ENCODE measurements at places on chromosomes 11 and 22.

GRCh38 chr11:108865406-108865805 is 200.5 kb downstream of the DDX10 start:
- DNase-seq = no peak

GRCh38 chr11:70225681-70226177 is 22.6 kb downstream of the FADD start:
- no peak for DNase-seq

- peak; percentile 91 for DNase-seq
These were observed 1.7 kb upstream of the DDX6 start for GRCh38 chr11:118792570-118793124.

DNA sequence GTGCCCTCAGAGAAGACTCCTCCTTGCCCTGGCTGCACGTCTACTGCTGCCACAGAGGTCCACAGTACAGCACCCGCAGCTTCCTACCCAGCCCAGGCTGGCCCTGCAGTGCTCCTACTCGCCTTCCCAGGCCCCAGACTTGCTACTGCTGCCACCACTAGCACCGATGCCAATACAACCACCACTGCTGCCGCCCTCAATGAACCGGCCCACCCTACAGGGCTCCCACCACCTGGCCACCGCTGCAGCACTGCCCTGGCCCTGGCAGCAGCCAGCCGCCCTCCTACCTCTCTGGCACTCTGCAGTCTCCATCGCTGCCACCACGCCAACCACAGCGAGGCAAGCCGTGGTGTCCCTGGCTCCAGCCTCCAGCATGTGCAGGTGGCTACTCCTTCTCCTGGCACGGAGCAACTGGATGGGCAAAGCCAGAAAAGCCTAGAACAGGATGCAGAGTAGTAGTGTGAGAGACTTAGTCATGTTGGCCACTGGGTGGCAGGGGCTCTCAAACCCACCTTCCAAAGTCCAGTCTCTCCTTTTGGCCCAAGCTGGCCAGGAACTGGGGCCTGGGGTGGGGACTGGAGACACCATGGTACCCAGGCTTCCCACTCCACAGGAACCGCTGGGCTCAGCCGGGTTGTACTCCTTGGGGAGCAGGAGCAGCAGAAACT is 39.4 kb downstream of the C22orf42 start:
- no peak for DNase-seq

DNA sequence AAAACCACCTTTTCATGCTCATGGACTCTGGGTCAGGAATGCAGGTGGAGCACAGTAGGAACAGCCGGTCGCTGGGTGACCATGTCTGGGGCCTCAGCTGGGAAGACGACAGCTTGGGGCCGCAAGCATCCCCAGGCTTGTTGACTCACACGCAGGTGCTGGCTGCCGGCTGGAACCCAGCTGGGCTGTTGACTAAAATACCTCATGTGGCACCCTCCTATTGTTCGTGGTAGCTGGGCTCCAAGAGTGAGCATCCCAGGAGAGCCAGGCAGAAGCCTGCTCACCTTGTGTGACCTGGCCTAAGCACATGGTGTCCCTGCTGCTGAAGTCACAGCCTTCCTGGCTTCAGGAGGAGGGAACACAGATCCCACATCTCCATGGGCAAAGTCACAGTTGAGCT is 9.4 kb downstream of the DPP3 start:
- DNase-seq = no peak

- no peak for DNase-seq
These were observed 71.6 kb downstream of the EXT2 start for GRCh38 chr11:44167046-44167445.

DNA sequence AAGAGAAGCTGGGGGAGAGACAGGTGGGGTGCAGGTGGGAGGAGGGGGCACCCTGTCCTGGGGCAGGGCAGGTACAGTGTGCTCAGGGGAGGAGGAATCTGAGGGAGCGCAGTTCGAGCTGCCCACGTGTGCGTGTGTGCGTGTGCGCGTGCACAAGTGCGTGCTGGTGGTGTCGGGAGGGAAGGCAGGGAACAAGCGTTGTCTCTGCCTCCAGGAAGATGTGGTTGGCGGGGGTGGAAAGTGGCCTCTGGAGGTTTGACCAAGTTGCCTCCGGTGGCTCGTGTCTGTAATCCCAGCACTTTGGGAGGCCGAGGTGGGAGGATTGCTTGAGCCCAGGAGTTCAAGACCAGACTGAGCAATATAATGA is 49.9 kb upstream of the THY1 start:
- DNase-seq = no peak

DNA sequence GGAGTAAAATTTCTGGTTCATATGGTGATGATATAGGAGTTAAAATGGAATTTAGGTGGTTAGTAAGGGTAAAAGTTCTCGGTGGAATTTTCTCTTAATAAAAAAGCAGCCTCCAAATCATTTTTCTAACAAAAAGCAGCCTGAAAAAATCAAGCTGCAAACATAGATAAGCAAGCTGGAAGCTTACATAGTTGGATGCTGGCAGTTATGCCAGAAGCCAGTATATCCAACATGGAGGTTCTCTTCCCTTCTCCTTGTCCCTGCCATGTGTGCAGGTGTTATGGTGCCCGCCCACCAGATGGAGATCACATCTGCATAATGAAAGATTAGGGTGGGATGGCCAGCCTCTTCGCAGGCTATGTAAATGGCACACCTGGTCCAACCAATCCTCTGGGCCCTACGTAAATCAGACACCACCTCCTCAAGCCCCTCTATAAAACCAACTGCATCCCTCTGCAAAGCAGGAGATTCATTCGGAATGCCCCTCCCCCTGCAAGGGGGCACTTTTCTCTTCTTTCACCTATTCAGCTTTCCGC is 22.4 kb downstream of the PIWIL3 start:
- DNase-seq = no peak

DNA sequence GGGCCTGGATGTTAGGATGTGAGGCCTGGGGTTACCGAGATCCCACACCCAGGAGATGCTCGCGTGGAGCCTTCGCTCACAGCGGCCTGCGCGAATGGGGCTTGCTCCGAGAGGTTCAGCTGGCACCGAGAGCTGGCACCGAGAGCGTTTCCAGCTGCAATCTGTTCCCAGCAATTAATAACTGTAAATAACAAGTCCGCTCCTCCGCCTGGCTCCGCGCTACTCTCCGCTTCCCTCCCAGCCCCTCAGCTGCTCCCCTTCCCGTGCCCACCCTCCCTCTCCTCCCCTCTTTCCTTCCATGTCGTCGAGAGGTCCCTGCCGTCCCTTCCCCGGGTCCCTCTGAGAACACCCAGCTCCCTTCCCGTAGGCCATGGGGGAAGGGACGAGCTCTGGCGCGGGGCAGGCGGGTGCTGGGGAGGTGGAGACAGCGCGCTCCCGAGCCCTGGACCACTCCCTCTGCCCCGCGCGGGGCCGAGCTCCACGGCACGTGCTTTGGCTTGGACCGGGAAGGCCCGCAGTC is 110.8 kb downstream of the WNT7B start:
- no peak for DNase-seq

GRCh38 chr11:87966694-87967093 is 208.5 kb downstream of the RAB38 start:
- DNase-seq = no peak

DNA sequence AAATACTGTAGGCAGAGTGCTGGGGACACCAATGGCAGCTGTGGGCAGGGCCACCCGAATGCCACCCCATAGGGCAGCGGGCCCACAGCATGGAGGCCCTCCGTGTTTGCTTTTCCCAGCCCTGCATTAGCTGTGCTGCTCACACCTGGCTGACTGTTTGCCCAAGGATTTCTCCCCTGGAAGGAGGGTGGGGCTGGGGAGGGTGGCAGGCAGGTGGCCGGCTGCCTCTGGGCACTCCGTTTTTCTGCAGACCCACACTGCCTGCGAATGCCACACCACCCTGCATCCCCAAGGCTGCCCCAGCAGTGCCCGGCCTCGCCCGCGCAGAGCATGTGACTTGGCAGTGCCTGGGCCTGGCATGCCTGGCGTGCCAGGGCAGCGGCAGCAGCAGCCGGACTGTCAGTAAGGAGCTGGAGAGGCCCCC is 19.6 kb downstream of the DAGLA start:
- DNase-seq = no peak

- DNase-seq = no peak
These were observed 3.6 kb upstream of the SLC5A4 start for GRCh38 chr22:32258791-32259190.

DNA sequence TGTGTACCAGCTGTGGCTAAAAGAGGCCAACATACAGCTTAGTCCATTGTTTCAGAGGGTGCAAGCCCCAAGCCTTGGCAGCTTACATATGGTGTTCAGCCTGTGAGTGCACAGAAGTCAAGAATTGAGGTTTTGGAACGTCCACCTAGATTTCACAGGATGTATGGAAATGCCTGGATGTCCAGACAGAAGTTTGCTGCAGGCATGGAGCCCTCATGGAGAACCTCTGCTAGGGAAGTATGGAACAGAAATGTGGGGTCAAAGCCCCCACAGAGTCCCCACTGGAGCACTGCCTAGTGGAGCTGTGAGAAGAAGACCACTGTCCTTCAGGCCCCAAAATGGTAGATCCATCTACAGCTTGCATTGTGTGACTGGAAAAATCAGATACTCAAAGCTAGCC is 42.2 kb upstream of the PTH start:
- no peak for DNase-seq

DNA sequence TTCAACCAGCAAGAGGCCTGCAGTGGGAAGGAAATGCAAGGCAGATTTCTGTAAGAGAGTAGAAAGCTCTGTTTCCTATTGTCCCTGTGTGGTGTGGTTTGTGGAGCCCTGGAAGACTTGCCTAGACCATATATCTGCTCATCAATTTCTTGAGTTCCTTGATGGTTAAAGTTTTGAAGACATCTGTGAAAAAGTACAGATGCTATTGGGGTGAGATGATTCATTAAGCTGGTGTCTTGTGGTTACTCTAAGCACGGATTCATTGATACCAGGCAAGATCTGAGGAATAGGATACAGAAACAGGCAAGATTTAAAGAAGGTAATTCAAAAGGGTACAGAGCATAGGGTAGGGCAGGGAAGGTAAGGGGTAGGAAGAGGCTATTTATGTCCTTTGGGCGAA is 275.8 kb upstream of the SESN3 start:
- no peak for DNase-seq

DNA sequence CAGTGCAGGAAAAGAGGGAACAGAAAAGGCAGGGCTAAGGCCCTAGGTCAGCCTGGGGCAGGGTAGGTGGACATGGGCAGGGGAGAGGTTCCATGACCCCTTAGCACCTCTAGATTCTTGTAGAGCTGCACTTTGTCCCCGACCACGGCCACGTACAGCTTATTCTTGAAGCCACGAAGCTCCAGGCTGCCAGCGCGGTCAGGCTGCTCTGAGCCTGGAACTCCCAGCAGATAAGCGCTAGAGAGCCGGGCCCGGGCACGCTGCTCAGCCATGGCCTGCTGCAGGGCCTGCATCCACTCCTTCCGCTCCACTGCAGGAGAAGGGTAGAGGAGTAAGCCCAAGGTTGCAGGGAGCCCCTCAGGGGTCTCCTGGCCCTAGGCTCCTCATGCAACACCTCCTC is 36.1 kb upstream of the PDE2A start:
- no peak for DNase-seq

GRCh38 chr22:43567691-43568324 is 156.0 kb downstream of the MPPED1 start:
- no peak for DNase-seq

DNA sequence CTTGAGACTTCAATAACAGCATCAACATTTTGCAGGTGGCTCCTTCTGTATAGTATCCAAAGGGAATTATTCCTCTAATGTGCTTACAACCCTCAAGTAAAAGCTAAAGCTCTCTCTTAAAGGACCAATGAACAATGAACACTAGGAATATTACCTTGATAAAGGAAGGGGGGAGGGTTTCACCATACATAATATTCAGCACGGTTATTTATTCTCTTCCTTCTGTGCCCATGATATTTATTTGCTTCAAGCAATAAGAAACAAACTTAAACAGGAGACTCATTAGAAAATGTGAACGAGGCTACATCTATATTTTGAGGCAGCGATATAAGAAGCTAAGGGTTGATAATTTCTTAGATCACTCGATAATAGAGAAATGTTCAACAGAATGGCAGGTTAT is 21.2 kb downstream of the BLID start:
- DNase-seq = no peak

DNA sequence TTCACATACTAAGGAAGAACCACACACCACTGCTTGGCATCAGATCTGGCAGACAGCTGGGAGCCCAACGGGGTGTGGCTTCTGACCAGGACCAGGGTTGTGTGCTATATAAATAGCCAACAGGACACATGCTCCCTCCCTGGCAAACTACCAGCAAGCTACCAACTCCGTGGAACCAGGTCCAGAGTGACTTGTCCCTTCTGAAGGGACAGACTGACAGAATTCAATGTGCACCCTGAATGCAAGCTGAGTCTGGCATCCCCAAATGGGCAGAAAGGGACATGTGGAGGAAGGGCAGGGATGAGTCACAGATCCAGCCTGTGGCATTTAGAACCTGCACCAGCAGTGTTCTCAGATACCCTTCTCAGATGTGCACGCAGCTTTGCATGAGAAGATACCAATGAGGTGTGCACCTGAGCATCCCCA is 92.9 kb downstream of the MICAL3 start:
- DNase-seq = peak; percentile 42

GRCh38 chr11:112024773-112025678 is at the start of gene DLAT:
Gene DLAT, plus strand, starts transcription at chr11:112025408. Its CDS starts 65 bp downstream, at chr11:112025473.
- peak; percentile 83 for DNase-seq

DNA sequence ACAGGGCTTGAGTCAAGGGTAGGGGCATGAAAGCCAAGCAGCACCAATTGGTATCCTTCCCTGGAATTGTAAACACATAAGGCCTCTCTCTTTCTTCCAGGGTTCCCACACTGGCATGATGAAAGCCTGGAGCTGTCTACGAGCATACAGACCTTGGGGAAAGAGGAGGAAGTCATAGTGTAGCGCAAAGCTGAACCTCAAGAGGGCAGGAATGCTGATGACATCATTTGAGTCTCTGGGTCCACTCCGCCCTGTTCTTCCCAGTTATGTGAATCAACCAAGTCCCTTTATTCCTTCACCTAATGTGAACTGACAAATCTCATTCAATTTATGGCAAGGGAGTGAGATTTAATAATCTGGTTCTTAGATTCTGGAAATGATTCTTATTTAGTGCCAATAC is 266.4 kb upstream of the NCAM1 start:
- no peak for DNase-seq

DNA sequence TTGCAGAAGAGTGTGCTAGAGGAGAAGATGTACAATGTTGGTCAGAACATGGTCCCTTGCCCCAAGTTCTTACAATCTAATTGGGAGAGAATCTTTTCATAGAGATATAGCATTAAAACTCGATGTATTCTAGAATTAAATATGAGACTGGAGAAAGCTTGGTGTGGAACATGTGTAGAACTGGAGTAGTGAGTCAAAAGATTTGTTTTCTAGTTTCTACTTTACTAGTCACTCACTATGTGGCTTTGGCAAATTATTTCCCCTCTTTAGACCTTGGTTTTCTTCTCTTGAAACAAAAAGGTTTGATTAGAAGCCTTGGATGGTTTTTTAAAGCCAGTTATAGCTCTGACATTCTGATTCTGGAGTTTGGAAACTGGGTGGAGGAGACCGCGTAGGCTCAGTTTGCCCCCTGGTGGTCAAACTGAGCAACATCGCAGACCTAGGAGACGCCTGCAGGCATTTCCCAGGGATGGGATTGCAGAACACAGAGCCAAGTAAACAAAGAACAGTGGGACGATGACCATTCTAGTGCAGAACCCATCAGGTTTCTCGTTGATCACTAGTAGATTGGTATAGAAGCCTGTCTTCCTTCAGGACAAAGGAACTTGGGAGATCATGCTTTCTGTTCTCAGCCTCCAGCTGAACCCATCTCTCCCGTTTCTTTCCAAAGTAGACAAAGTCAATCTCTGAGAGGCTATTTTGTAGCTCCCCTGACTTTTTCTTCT is 8.5 kb upstream of the CHRDL2 start:
- peak; percentile 83 for DNase-seq

GRCh38 chr11:32489464-32489863 is 54.1 kb upstream of the WT1 start:
- DNase-seq = no peak
